Osteoblast (primary cell): ENCODE measurements at places on chromosomes 7 and 10. TPM values are rescaled to one million over a fixed set of nuclear protein-coding genes. Genes with fewer than 3 reads are reported as not detected.

The KIF20B gene
- total RNA-seq, result 4.7 and 5.6 TPM in 2 replicates

- no peaks in the 10 kb centered on the region for H3K4me1 ChIP-seq
- H3K36me3 ChIP-seq, result no peaks in the 10 kb centered on the region
- H3K27me3 ChIP-seq, result no peaks in the 10 kb centered on the region
- no peak overlapping the region for H3K27ac ChIP-seq
Observed at GRCh38 chr10:131249955-131250344, 61.6 kb downstream of the TCERG1L start.

DNA sequence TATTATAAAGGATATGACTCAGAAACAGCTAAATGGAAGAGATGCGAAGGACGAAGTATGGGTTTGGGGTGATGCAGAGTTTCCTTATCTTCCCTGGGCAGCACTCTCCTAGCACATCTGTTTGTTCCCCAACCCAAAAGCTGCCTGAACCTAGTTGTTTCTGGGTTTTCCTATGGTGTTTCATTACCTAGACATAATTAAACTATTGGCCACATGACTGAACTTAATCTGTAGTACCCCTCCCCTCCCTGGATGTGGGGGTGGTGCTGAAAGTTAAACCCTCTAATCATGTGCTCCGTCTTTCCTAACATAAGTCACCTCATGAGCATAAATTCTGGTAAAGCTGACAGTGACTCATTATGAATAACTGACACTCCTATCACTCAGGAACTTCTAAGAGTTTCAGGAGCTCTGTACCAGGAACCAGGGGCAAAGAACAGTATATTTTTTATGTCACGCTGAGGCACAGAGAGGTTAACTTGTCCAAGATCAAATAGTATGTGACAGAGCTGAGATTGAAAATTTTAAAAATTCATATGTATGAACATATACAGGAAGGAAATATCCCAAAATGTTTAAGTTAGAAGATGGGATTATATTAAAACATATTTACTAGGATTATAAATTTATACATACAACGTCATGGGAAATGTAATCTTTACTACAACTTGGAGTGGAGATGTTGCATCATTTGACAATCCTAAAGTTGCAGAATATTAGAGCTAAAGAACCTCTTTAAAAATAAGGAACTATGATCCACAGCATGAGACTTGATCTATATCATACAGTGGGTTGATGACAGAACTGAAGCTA, 4.8 kb downstream of the STRIP2 start:
- no peaks in the 10 kb centered on the region for H3K36me3 ChIP-seq
- peak overlapping the region; percentile 20 for H3K4me3 ChIP-seq
- H3K4me1 ChIP-seq, result peaks cover 24% of the 10 kb centered on the region

DNA sequence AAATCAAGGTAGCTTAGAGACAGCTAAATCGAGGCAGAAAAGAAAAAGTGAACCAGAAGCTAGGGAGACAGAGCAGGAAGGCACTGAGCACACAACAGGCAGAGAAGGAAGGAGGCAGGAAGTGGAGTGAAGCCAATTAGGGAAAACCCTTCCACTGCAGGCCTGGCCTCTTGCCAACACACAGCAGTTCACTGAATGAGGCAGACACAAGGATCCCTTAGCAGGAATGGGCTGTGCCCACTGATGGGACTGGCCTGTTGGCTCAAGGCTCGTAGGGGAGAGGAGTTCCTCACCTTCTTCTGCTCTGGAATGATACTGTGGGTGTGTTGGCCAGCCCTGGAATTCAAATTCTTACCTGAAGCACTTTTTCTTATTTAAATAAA, 220.3 kb upstream of the STK17A start:
- no peak for DNase-seq
- H3K27ac ChIP-seq, result no peak overlapping the region
- no peaks in the 10 kb centered on the region for H3K36me3 ChIP-seq
- no peak overlapping the region for H3K4me3 ChIP-seq
- no peaks in the 10 kb centered on the region for H3K4me1 ChIP-seq

GRCh38 chr7:77799078-77799964, 748 bp downstream of the PHTF2 start:
- peaks cover 21% of the 10 kb centered on the region for H3K4me1 ChIP-seq
- peak overlapping the region; percentile 67 for H3K27ac ChIP-seq
- peak overlapping the region; percentile 95 for H3K4me3 ChIP-seq
- no peaks in the 10 kb centered on the region for H3K27me3 ChIP-seq

The LAMB1 gene
- 410 and 488 TPM in 2 replicates for total RNA-seq

DNA sequence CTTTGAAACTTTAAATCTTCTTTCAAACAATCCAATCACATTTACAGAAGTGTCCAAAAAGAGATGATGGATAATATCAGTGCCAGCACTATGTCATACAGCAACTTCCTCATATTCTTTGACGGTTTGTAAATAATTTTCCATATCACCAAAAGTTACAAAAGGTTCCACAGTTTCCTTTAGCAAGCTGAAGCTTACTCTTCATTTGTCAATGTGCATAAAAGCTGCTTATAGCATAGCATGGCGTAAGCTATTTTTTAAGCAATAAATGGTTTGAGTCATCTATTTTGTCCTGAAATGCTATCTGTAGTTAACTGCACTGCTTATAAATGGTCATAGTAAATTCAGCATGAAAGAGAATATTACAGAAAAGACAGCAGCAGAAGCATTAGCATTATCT, 95.1 kb downstream of the ETV1 start:
- no peak for DNase-seq
- no peak overlapping the region for H3K4me3 ChIP-seq
- H3K27me3 ChIP-seq, result no peaks in the 10 kb centered on the region

The IGFBP1 gene
- total RNA-seq, result 0.59 and 4.0 TPM in 2 replicates

The FRMD4A gene
- 41.3 and 42.4 TPM in 2 replicates for total RNA-seq

The SORBS1 gene
- total RNA-seq, result 0.29 and 0.72 TPM in 2 replicates

The SPDYE9 gene
- not detected in 2 replicates for total RNA-seq

GRCh38 chr10:53687800-53688199, 915.2 kb upstream of the MBL2 start:
- no peaks in the 10 kb centered on the region for H3K4me1 ChIP-seq
- no peaks in the 10 kb centered on the region for H3K36me3 ChIP-seq
- H3K27me3 ChIP-seq, result no peaks in the 10 kb centered on the region
- no peak for DNase-seq

DNA sequence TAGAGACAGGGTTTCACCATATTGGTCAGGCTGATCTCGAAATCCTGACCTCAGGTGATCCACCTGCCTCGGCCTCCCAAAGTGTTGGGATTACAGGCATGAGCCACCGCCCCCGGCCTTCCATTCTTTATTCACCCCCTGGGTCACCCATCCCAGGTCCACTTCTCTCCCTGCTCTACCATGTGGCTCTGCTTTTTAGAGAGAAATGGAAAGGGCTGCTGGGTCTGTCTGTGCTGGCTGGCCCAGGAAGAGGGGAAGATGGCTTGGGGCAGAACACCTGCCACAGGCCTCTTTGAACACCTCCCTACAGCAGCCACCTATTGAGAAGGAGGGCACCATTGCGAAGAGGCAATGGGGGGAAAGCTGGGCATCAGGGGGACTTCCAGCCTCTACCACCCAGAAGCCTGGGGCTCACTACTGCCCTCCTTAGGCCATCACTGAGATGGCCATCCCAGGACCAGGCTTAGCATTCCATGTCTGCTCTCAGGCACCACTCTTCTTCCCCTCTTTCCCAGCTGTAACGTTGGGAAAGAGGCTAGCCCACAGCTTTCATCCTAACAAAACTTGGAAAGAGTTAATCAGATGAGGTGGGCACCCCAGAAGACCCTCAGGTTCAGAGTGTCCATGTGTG, 256.3 kb downstream of the GRID1 start:
- no peaks in the 10 kb centered on the region for H3K36me3 ChIP-seq
- no peaks in the 10 kb centered on the region for H3K4me1 ChIP-seq
- DNase-seq, result no peak
- H3K4me3 ChIP-seq, result no peak overlapping the region
- no peak overlapping the region for H3K27ac ChIP-seq

DNA sequence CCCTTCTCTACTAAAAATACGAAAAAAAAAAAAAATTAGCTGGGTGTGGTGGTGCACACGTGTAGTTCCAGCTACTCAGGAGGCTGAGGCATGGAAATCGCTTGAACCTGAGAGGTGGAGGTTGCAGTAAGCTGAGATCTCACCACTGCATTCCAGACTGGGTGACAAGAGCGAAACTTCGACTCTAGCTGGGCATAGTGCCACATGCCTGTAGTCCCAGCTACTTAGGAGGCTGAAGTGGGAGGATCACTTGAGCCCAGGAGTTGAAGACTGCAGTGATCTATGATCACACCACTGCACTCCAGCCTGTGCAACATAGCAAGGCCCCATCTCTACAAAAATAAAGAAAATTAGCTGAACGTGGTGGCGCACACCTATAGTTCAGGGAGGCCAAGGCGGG, 1.2 kb upstream of the SPACDR start:
- H3K36me3 ChIP-seq, result peaks cover 5% of the 10 kb centered on the region
- H3K4me3 ChIP-seq, result no peak overlapping the region
- H3K4me1 ChIP-seq, result no peaks in the 10 kb centered on the region
- no peak overlapping the region for H3K27ac ChIP-seq
- no peak for DNase-seq
- H3K27me3 ChIP-seq, result no peaks in the 10 kb centered on the region

The ZNF488 gene
- under 0.01 and 0.29 TPM in 2 replicates for total RNA-seq

- no peak for DNase-seq
- H3K4me3 ChIP-seq, result no peak overlapping the region
- peaks cover 15% of the 10 kb centered on the region for H3K4me1 ChIP-seq
Observed at GRCh38 chr7:81209059-81209458, 290.2 kb upstream of the SEMA3C start.
